ENCODE measurements at places on chromosomes 1 and 21.

- no peak for DNase-seq
These were observed 679.8 kb upstream of the ADAMTS5 start for GRCh38 chr21:27646691-27647090.

GRCh38 chr1:22906968-22907367 lies 65.7 kb downstream of the LACTBL1 start:
- DNase-seq, result no peak

GRCh38 chr1:231918239-231919015 lies 291.8 kb downstream of the DISC1 start:
- no peak for DNase-seq

GRCh38 chr1:169271098-169271497 lies 96.5 kb downstream of the NME7 start:
- no peak for DNase-seq

DNA sequence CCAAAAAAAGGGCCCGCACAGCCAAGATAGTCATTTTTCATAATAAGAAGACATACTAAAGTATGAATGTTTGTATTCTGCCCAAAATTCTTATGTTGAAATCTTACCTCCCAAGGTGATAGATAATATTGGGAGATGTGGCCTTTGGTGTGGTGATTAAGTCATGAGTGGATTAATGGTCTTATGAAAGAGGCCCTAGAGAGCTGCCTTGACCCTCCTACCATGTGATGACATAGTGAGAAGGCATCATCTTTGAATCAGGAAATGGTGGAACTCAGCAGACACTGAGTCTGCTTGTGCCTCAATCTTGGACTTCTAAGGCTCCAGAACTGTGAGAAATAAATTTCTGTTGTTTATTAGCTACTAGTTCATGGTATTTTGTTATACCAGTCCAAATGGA lies 11.8 kb upstream of the RNPC3 start:
- no peak for DNase-seq

- no peak for DNase-seq
These were observed 12.0 kb downstream of the SYT2 start for GRCh38 chr1:202698276-202698675.

- no peak for DNase-seq
These were observed 29.0 kb upstream of the BATF3 start for GRCh38 chr1:212728606-212729005.

GRCh38 chr21:34078915-34079314 lies 5.5 kb downstream of the MRPS6 start:
- DNase-seq, result no peak

- DNase-seq, result no peak
These were observed 120.6 kb downstream of the SYF2 start for GRCh38 chr1:25111706-25112105.

GRCh38 chr1:66292944-66293343 lies 241.0 kb upstream of the SGIP1 start:
- DNase-seq, result no peak

All from cortex of kidney (tissue), 1 donor.